ENCODE measurements at places on chromosomes 6 and 20.

- no peaks in the 10 kb centered on the region for H3K27me3 ChIP-seq
- peak; percentile 78 for DNase-seq
- no peak overlapping the region for H3K27ac ChIP-seq
- H3K36me3 ChIP-seq: no peaks in the 10 kb centered on the region
- peaks cover 6% of the 10 kb centered on the region for H3K4me1 ChIP-seq
Measured at GRCh38 chr6:13733178-13733887, 21.7 kb upstream of the RANBP9 start.

- no peaks in the 10 kb centered on the region for H3K36me3 ChIP-seq
- H3K27me3 ChIP-seq: no peaks in the 10 kb centered on the region
- no peak overlapping the region for H3K4me3 ChIP-seq
- DNase-seq: no peak
- no peak overlapping the region for H3K27ac ChIP-seq
- no peaks in the 10 kb centered on the region for H3K4me1 ChIP-seq
Measured at GRCh38 chr6:157655139-157655538, 167.9 kb upstream of the SNX9 start.

DNA sequence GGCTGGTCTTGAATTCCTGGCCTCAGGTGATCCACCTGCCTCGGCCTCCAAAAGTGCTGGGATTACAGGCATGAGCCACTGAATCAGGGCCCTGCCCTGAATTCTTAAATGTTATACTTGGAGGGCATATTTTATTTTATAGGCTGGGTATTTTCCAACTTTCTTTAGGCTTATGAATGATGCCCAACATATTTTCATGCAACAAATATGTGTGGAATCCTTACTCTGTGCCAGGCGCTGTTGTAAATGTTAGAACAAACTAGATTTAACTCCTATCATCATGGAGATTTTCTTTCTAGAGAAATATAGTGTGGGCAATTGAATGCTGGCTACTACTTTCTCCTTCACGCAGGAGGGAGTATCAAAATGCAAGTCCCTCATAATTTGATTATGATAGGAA, 71.2 kb downstream of the SAMD5 start:
- peaks cover 37% of the 10 kb centered on the region for H3K4me1 ChIP-seq
- no peaks in the 10 kb centered on the region for H3K27me3 ChIP-seq
- no peak for DNase-seq
- H3K36me3 ChIP-seq: no peaks in the 10 kb centered on the region
- no peak overlapping the region for H3K27ac ChIP-seq
- no peak overlapping the region for H3K4me3 ChIP-seq

- peak; percentile 64 for DNase-seq
- peaks cover 51% of the 10 kb centered on the region for H3K4me1 ChIP-seq
- no peak overlapping the region for H3K4me3 ChIP-seq
Measured at GRCh38 chr6:68642977-68643376, 7.9 kb downstream of the ADGRB3 start.

DNA sequence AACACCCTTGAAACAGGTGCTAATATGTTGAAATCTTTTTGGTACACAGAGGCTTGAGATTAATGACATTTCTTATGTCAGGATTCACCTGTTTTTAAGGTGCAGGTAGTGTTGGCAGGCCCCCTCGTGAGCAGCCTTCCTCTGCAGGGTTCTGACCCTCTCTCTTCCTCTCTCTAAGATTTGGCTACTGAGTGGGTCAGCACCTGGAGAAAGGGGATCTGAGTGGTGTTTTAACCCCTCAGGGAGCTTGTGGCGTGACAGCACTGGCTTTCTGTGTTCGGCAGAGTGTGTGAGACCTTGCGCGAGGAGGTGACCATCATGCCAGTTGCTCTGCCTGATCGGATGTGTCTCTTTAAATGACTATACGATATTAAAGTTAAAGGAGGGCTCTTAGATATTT, 37.1 kb downstream of the HIVEP1 start:
- no peak overlapping the region for H3K27ac ChIP-seq
- H3K36me3 ChIP-seq: no peaks in the 10 kb centered on the region

- H3K27ac ChIP-seq: no peak overlapping the region
- no peaks in the 10 kb centered on the region for H3K36me3 ChIP-seq
- no peak overlapping the region for H3K4me3 ChIP-seq
- peak; percentile 44 for DNase-seq
Measured at GRCh38 chr6:20978151-20978614, 443.9 kb downstream of the CDKAL1 start.

DNA sequence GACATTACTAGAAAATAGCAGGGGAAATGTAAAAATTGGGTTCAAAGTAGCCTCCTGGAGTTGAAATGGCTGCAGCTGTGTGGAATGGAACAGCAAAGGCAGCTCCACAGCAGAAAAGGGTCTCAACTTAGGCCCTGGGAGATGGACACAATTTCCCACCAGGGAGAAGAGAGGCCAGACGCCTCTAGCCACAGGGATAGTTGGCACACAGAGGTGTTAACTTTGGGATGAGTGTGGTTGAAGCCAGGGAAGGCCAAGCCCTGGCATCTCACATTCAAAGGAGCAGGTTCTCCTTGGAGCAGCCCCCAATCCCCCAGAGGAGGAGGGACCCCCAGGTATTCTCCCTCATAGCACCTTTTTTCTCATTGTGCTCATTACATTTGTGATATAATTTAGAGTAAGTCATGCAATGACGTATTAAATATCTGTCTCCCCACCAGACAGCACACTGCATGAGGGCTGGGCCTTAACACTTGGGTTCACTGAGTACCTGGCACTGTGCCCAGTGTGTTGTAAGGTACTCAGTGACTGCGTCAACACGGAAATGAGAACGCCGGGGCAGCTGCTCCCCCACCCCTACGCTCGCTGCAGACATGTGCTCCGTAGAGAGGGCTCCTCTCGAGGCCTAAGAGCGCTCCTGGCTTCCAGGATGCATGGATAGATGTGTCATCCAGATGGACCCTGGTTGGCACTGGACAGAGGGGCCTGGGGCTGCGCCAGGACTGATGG, 76.0 kb upstream of the CD93 start:
- peak; percentile 86 for DNase-seq
- H3K4me1 ChIP-seq: peaks cover 11% of the 10 kb centered on the region
- H3K4me3 ChIP-seq: no peak overlapping the region
- H3K36me3 ChIP-seq: no peaks in the 10 kb centered on the region
- H3K27me3 ChIP-seq: no peaks in the 10 kb centered on the region

DNA sequence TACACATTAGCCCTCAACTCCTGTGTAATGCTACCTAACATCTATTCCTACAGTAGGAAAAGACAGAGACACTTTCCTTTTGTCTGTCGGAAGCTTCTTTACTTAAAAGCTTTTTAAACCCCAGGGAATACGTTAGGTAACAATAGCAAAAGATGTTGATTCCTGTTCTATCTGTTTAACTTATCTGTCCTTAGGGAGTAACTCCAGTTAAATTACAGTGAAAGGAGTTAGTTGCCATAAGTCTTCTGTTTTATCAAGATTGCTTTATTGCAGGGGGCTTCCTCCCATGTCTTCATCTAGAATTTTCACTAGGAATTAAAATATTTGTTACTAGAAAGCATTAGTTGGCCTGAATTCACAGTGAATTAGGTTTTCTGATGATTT, 26.2 kb downstream of the TOP1 start:
- H3K36me3 ChIP-seq: no peaks in the 10 kb centered on the region
- H3K4me3 ChIP-seq: no peak overlapping the region
- no peak overlapping the region for H3K27ac ChIP-seq
- H3K27me3 ChIP-seq: no peaks in the 10 kb centered on the region
- no peak for DNase-seq

GRCh38 chr20:5675103-5676091, 74.8 kb upstream of the SHLD1 start:
- DNase-seq: peak; percentile 44
- no peaks in the 10 kb centered on the region for H3K36me3 ChIP-seq
- no peaks in the 10 kb centered on the region for H3K27me3 ChIP-seq
- peak overlapping the region; percentile 56 for H3K27ac ChIP-seq

GRCh38 chr20:6651561-6651960, 115.9 kb upstream of the BMP2 start:
- H3K4me3 ChIP-seq: no peak overlapping the region
- DNase-seq: no peak
- no peaks in the 10 kb centered on the region for H3K27me3 ChIP-seq
- H3K27ac ChIP-seq: no peak overlapping the region

DNA sequence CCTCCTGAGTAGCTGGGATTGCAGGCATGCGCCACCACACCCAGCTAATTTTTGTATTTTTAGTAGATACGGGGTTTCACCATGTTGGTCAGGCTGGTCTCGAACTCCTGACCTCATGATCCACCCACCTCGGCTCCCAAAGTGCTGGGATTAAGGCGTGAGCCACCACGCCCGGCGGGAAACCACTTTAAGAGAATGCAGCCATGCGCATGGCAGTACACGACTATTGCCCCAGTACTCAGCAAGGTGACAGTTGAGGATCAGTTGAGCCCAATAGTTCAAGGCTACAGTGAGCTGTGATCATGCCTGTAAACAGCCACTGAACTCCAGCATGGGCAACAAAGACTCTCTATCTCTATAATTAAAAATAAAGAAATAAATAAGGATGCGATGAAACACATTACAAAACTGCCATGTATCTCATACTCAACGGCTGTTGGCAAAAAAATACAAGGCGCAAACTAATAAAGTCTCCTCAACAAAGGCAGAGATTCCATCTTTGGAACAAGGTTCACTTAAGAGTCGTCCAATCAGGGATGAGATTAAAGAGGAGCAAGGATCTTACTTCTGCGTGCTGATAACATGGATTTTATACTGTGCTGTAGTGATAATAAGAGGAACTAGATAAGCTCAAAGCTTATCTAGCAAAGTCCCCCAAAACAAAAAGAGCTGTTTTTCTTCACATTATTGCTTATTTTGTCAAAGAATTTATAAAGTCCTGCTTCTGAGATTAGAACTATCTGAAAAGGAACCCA, 51.1 kb downstream of the STAU1 start:
- H3K27ac ChIP-seq: no peak overlapping the region
- peaks cover 6% of the 10 kb centered on the region for H3K4me1 ChIP-seq
- H3K27me3 ChIP-seq: no peaks in the 10 kb centered on the region
- no peak overlapping the region for H3K4me3 ChIP-seq
- H3K36me3 ChIP-seq: peaks cover 16% of the 10 kb centered on the region

DNA sequence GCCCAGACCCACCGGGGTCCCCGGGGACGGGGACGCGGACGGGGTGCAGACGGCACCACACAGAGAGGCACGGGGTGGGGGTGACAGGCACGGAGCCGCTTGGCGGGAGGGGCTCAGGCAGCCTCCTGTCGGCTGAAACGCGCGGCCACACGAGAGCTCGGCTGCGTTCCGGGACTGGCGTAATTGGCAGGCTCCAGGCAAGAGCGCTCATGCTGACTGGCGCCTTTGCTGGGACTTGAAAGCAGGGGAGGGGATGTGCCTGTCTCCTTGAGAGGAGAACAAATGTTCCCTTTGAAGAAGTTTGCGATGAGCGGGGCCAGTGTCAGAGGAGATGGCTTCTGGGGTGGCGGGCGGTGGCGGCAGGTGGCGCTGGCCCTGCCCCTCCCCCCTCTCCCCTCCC, 25.8 kb downstream of the BHLHE23 start:
- H3K4me3 ChIP-seq: no peak overlapping the region
- H3K27me3 ChIP-seq: peaks cover 34% of the 10 kb centered on the region
- no peaks in the 10 kb centered on the region for H3K36me3 ChIP-seq
- H3K4me1 ChIP-seq: no peaks in the 10 kb centered on the region
- DNase-seq: peak; percentile 47

DNA sequence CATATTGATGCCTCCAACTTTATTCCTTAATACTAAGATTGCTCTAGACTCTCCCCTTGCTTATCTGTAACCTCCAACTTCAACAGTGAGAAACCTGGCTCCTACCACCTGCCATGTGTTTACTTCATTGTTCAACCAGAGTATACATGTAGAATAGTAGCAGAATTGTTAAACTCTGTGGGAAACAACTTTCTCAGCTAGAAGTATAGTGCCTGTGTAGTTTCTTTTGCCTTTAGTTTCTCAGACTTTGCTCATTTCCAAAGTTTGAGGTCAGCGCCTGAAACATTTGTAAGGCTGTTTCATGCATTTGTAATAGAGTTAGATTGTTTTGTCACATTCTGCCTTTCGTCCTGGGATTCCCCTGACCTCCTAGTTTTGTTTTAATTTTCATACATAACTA, 34.9 kb upstream of the HECA start:
- no peak overlapping the region for H3K27ac ChIP-seq
- no peak for DNase-seq
- H3K4me1 ChIP-seq: no peaks in the 10 kb centered on the region
- no peaks in the 10 kb centered on the region for H3K36me3 ChIP-seq
- H3K4me3 ChIP-seq: no peak overlapping the region
- H3K27me3 ChIP-seq: no peaks in the 10 kb centered on the region

DNA sequence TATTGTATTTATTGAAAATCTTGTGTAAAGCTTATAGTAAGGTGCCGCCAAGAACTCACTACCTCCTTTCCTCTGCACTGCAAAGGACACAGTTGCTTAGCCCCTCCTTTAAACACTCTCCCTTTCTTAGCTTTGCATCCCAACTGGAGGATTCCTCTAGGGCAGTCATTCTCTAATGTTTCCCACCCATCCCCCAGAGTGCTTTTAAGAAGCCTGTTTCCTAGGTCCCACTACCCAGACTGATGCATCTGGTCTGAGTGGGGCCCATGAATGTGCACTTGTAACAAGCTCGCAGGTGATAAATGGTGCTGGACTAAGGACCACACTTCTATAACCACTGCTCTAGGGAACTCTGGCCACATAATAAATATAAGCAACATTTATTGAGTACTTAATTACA, 55.2 kb downstream of the B4GALT5 start:
- peaks cover 11% of the 10 kb centered on the region for H3K36me3 ChIP-seq
- no peak overlapping the region for H3K4me3 ChIP-seq
- peaks cover 15% of the 10 kb centered on the region for H3K4me1 ChIP-seq
- no peak for DNase-seq

GRCh38 chr6:104642871-104643270, 216.8 kb downstream of the HACE1 start:
- no peak overlapping the region for H3K4me3 ChIP-seq
- DNase-seq: no peak
- no peaks in the 10 kb centered on the region for H3K4me1 ChIP-seq
- peak overlapping the region; percentile 21 for H3K27ac ChIP-seq
- no peaks in the 10 kb centered on the region for H3K36me3 ChIP-seq

DNA sequence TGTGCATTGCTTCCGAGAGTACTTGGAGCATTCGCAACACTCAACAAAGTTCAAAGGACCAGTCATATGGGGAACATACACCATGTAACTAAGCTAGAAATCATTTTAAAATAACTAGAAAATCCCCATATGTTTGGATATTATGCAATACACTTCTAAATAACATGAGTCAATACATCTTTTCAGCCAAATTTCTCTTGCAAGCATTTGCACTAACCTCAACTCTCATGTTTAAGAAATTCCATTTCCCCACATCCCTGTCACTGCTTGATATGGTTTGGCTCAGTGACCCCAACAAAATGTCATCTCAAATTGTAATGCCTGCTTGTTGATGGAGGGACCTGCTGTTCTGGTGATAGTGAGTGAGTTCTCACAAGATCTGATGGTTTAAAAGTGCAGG, 85.7 kb upstream of the CST7 start:
- H3K4me3 ChIP-seq: no peak overlapping the region
- no peak overlapping the region for H3K27ac ChIP-seq
- DNase-seq: peak; percentile 87

GRCh38 chr6:169723991-169724493, 258 bp downstream of the PHF10 start:
- H3K27ac ChIP-seq: peak overlapping the region; percentile 96
- peak overlapping the region; percentile 89 for H3K4me3 ChIP-seq
- peak; percentile 47 for DNase-seq
- no peaks in the 10 kb centered on the region for H3K27me3 ChIP-seq
- H3K36me3 ChIP-seq: no peaks in the 10 kb centered on the region

- peaks cover 3% of the 10 kb centered on the region for H3K4me1 ChIP-seq
- H3K36me3 ChIP-seq: peaks cover 2% of the 10 kb centered on the region
- DNase-seq: no peak
- H3K4me3 ChIP-seq: no peak overlapping the region
Measured at GRCh38 chr20:35312318-35312717, 20.1 kb upstream of the FAM83C start.

GRCh38 chr6:105879146-105879545, 207.0 kb upstream of the PRDM1 start:
- H3K36me3 ChIP-seq: no peaks in the 10 kb centered on the region
- H3K4me3 ChIP-seq: no peak overlapping the region
- no peaks in the 10 kb centered on the region for H3K4me1 ChIP-seq
- H3K27me3 ChIP-seq: no peaks in the 10 kb centered on the region
- no peak for DNase-seq
